Upper lobe of right lung (tissue), 1 donor: ENCODE measurements at places on chromosomes 11 and 22. TPM values are rescaled to one million over a fixed set of nuclear protein-coding genes. Genes with fewer than 3 reads are reported as not detected.
A peak's percentile ranks its signal among the peaks of the same experiment; 100 is the strongest.

NCR3LG1 gene
- 5.6 TPM for total RNA-seq

ANGPTL5 gene
- total RNA-seq: 0.23 TPM

DDX25 gene
- 0.46 TPM for total RNA-seq

OR8B4 gene
- not detected for total RNA-seq

C22orf15 gene
- total RNA-seq: not detected

GRCh38 chr11:113876798-113877669 is 1.7 kb upstream of the USP28 start:
- no peaks in the 10 kb centered on the region for H3K36me3 ChIP-seq
- no peak for DNase-seq
- no peak overlapping the region for H3K4me3 ChIP-seq
- H3K4me1 ChIP-seq: peaks cover 3% of the 10 kb centered on the region
- H3K27me3 ChIP-seq: no peaks in the 10 kb centered on the region
- H3K27ac ChIP-seq: no peak overlapping the region

GRCh38 chr11:107078375-107078774 is 60.1 kb upstream of the GUCY1A2 start:
- no peak for DNase-seq
- H3K4me3 ChIP-seq: no peak overlapping the region
- H3K27ac ChIP-seq: no peak overlapping the region
- H3K27me3 ChIP-seq: no peaks in the 10 kb centered on the region

DNA sequence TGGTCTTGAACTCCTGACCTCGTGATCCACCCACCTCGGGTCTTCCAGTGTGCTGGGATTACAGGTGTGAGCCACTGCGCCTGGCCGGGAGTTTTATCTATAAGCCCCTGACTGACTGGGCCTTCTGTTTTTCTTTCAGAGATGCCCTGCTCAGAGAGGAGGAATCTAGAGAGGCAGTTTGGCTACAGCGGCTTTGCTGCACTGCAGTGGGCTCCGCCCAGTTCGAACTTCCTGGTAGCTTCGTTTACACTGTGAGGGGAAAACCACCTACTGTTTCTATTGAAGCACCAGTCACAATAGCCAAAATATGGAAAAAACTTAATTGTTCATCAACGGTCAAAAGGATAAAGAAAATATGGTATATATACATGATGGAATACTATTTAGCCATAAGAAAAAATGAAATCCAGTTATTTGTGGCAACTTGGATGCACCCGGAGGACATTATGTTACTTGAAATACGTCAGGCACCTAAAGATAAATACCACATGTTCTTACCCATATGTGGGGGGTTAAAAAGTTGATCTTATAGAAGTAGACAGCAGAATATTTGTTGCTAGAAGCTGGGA is 31.9 kb upstream of the FAM181B start:
- H3K4me1 ChIP-seq: no peaks in the 10 kb centered on the region
- peaks cover 5% of the 10 kb centered on the region for H3K27me3 ChIP-seq
- no peak for DNase-seq
- H3K36me3 ChIP-seq: no peaks in the 10 kb centered on the region
- H3K27ac ChIP-seq: no peak overlapping the region
- H3K4me3 ChIP-seq: no peak overlapping the region

DNA sequence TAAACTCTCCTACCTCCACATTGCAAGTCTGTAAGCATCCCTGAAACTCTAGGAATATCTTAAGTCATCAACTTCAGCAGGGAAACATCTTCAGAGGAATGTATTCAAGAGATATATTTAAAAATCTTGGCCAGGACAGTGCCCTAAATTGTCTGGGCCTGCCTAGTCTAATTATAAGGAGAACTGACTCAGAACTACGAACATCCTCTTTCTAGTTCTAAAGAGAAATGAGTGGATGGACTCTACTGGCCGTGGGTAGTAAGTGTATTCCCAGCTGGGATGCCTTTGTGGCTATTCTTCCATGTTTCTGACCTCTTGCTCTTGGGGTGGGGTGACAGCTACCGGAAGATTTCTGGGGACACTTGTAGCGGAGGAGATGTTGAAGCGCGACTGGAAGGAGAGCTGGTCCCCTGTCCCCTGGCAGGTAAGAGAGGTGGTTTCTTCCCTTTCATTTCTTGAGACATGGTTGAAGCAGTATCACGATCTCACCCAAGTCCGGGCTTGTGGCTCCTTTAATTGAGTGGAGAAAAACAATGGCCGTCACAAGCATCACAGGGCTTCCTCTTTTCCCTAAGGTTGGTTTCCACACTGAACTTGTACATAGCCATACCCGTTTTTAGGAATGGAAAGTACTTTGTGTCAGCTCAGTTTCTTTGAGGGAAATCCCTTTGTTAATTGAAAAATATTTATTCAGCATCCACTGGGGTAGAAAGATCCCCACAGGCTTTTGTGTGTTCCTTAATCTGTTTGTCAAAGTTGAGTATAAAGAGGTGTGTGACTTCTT is 97.7 kb upstream of the SORL1-AS1 start:
- no peaks in the 10 kb centered on the region for H3K4me1 ChIP-seq
- no peak overlapping the region for H3K4me3 ChIP-seq
- H3K27ac ChIP-seq: no peak overlapping the region
- no peak for DNase-seq
- no peaks in the 10 kb centered on the region for H3K27me3 ChIP-seq

GRCh38 chr11:95339086-95339901 is 108.3 kb upstream of the SESN3 start:
- peaks cover 35% of the 10 kb centered on the region for H3K4me1 ChIP-seq
- H3K4me3 ChIP-seq: no peak overlapping the region
- no peaks in the 10 kb centered on the region for H3K36me3 ChIP-seq

DNA sequence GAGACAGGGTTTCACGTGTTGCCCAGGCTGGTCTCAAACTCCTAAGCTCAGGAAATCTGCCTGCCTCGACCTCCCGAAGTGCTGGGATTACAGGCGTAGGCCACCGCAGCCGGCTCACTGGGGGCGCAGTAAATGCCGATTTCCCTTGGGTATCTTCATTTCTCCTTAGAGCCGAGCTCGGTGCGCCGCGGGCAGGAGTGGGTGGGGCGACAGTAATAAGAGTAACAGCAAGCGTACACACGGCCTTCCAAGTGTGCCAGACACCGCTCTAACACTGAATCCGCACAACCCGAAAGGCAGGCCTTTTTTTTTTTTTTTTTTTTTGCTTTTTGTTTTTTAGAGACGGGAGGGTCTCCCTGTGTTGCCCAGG is 500 bp upstream of the ADSL start:
- H3K27ac ChIP-seq: peak overlapping the region; percentile 85
- H3K4me3 ChIP-seq: peak overlapping the region; percentile 89
- peak; percentile 72 for DNase-seq
- H3K36me3 ChIP-seq: peaks cover 27% of the 10 kb centered on the region
- no peaks in the 10 kb centered on the region for H3K27me3 ChIP-seq

DNA sequence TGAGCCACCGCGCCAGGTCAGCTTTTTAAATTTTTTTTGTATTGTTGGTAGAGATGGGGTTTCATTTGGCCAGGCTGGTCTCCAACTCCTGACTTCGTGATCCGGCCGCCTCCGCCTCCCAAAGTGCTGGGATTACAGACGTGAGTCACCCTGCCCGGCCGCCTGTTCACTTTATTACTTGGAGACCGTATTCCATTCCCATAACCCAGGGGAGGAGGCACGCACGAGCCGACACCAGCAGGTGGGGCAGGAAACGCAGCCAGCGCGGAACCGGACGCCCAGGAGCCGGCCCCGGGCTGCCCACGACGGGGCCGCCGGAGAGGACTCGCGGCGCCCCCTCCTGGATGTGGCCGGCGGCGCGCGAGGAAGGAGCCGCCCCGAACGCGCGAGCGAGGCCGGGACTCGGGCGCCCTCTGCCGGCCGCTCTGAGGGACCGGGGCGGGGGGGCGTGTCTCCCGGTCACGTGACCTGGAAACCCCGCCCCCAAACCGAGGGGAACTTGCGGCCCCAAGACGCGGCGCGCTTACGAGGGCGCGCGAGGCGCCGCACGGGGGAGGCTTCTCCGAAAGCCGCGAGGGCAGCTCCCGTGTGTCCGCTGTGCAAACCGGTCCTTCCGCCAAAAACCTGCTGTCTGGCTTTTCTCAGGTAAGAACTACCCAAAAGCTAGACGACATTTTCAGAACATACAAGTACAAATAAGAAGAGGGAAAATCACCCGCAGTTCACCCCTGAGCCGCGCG is 11.6 kb upstream of the RNH1 start:
- H3K4me3 ChIP-seq: peak overlapping the region; percentile 39
- H3K36me3 ChIP-seq: no peaks in the 10 kb centered on the region
- peak; percentile 96 for DNase-seq
- H3K27me3 ChIP-seq: no peaks in the 10 kb centered on the region
- H3K27ac ChIP-seq: peak overlapping the region; percentile 82

DNA sequence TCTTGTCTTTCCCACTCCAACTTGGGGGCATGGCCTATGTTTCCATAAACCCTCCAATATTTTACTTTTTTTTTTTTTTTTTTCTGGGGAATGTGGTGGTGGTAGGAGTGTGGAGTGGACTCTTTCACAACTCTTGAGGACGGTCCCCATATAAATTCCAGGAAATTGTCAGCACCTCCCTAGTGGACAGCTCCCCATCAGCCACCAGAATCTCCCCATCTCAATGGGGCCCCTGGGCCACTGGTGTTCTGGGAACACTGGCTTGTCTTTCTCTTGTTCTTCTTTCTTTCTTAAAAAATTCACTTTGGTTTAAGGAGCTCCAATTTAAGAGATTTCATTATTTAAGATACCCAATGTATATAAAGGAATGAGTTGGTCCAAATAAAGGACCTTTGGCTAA is 74.1 kb downstream of the ADM start:
- H3K4me1 ChIP-seq: peaks cover 27% of the 10 kb centered on the region
- H3K27ac ChIP-seq: peak overlapping the region; percentile 45
- H3K4me3 ChIP-seq: no peak overlapping the region
- DNase-seq: no peak
- no peaks in the 10 kb centered on the region for H3K36me3 ChIP-seq

- no peaks in the 10 kb centered on the region for H3K27me3 ChIP-seq
- H3K27ac ChIP-seq: peak overlapping the region; percentile 67
- peaks cover 9% of the 10 kb centered on the region for H3K4me1 ChIP-seq
- DNase-seq: peak; percentile 79
- H3K4me3 ChIP-seq: peak overlapping the region; percentile 78
- peaks cover 21% of the 10 kb centered on the region for H3K36me3 ChIP-seq
Observed at GRCh38 chr22:21641417-21641788, 699 bp upstream of the SDF2L1 start.

DNA sequence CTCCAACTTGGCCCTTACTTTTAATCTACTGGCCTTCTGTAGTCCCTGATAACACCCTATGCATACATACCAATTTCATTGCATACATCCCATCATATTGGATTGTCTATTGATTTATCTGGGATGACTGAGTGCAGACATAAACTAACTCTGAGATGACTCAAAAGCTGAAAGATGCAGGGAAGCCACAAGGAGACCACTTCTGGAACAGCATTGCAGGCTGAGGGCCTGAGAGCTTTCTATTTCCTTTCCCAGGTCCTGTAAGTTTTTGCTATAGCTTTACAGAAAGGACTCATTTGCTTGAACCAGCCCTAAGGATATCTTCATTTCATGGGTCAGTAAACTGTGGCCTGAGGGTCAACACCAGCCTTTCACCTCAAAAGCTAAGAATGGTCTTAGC is 15.1 kb upstream of the SPON1 start:
- DNase-seq: no peak
- no peak overlapping the region for H3K4me3 ChIP-seq
- H3K4me1 ChIP-seq: no peaks in the 10 kb centered on the region
- no peak overlapping the region for H3K27ac ChIP-seq
- H3K36me3 ChIP-seq: no peaks in the 10 kb centered on the region

DNA sequence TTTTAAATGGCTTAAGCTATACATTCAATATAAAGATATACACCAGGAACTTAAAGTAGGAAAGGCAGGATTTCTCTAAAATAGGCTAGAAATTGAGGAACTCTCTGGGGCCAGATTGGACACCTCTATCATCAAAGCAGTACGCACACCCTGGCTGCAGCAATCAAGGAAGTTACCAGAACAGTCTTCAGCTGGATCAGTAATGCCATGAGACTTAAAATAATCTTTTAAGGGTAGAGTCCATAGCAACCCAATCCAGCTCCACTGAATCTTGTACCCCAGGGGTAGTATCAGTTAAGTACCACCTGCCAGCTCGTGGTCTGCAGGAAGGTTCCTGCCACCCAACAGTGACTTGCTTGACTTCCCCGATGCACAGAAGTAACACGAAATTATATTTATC is 3.0 kb downstream of the RDX start:
- no peak overlapping the region for H3K27ac ChIP-seq
- H3K36me3 ChIP-seq: no peaks in the 10 kb centered on the region
- H3K27me3 ChIP-seq: no peaks in the 10 kb centered on the region
- no peak for DNase-seq
- peak overlapping the region; percentile 93 for H3K4me3 ChIP-seq

- peaks cover 18% of the 10 kb centered on the region for H3K4me1 ChIP-seq
- peaks cover 4% of the 10 kb centered on the region for H3K27me3 ChIP-seq
- peak overlapping the region; percentile 80 for H3K4me3 ChIP-seq
- peak overlapping the region; percentile 88 for H3K27ac ChIP-seq
- peak; percentile 92 for DNase-seq
- H3K36me3 ChIP-seq: peaks cover 10% of the 10 kb centered on the region
Observed at GRCh38 chr11:102111011-102111786, 952 bp downstream of the YAP1 start.

GRCh38 chr11:111081021-111081511 is 164.5 kb upstream of the POU2AF2 start:
- no peak for DNase-seq
- H3K27me3 ChIP-seq: no peaks in the 10 kb centered on the region
- no peak overlapping the region for H3K4me3 ChIP-seq

DNA sequence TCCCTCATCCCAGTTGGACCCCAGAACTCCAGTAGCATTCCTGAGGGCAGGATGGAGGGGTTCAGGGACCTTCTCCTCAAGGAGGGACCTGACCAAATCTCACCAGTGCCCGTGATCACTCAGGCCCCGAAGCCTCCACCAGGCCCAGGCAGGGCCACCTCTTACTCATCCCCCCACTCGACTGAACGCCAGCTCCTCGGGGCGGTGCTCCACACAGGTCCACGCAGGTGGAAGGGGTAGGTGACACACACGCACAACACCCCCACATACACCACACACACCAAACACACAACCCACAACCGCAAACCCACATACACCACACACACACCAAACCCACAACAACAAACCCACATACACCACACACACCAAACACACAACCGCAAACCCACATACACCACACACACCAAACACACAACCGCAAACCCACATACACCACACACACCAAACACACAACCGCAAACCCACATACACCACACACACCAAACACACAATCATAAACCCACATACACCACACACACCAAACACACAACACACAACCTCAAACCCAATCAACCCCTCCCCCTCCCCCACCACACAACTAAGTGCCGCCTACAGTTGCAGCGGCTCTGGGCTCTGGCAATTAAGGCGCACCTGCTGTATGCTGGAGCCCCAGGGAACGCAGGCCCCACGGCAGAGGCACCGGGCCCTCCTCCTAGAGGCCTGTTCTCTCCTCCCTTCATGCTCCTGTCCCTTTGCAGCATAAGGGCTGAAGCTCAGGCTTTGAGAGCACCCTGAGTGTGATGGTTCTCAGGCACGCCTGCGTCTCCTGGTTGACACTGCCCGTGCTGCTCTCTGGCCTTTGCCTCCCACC is 1318.1 kb downstream of the TBC1D22A start:
- no peak for DNase-seq
- H3K27ac ChIP-seq: no peak overlapping the region
- H3K36me3 ChIP-seq: no peaks in the 10 kb centered on the region
- H3K4me1 ChIP-seq: no peaks in the 10 kb centered on the region
- peaks cover 10% of the 10 kb centered on the region for H3K27me3 ChIP-seq
